GOT3 (cell line): ENCODE measurements at places on chromosomes 5 and 9.

- DNase-seq: no peak
These were observed 59.1 kb downstream of the JAK2 start for GRCh38 chr9:5044160-5044559.

- DNase-seq: no peak
These were observed 1.9 kb downstream of the SEMA4D start for GRCh38 chr9:89495824-89496560.

GRCh38 chr5:34511915-34512314 lies 144.2 kb upstream of the RAI14 start:
- DNase-seq: no peak

DNA sequence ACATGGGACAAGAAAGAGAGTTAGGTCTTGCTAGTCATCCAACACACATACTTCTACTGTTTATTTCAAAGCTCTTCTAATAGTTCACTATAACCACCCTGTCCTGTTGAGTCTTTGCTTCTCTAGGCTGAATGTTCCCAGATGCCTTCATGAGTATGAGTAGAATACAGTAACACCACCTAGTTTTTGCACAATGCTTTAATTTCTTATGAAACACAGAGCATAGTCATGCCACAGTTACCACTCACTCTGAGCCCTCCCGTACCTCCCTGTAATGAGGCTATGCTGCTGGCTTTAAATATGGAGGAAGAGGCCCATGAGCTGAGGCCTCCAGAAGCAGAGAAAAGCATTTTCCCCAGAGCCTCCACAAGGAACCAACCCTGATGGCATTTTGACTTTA lies 75.0 kb upstream of the SLC1A3 start:
- DNase-seq: no peak

DNA sequence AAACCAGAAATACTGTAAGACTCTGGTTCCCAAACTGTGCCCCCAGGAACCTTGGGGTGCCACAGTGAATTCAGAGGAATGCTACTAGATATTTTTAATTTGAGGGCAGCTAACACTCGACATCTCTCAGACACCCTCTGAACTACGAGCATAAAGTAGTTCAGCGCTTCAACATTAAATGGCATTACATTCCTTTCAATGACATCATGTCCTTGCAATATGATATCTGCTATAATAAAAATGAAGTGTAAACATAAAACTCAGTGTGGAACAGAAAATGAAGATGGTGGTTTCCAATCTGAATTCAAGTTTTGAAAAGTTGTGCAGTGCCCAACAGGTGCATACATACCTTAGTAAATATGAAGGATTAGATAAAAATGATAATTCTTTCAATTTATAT lies 116.1 kb downstream of the LPAR1 start:
- no peak for DNase-seq

GRCh38 chr5:6491919-6492290 lies 43.2 kb downstream of the UBE2QL1 start:
- DNase-seq: no peak
